ENCODE measurements at places on chromosomes 2 and 18. TPM values are rescaled to one million over a fixed set of nuclear protein-coding genes. Genes with fewer than 3 reads are reported as not detected.

The THAP4 gene
- polyA plus RNA-seq, result 42.3 TPM

The ABHD1 gene
- 1.4 TPM for polyA plus RNA-seq

The ORMDL1 gene
- 100 TPM for polyA plus RNA-seq

The GAL3ST2 gene
- polyA plus RNA-seq, result not detected

The CDH2 gene
- polyA plus RNA-seq, result 0.23 TPM

The RFX8 gene
- not detected for polyA plus RNA-seq

The ZNG1B gene
- 28.8 TPM for polyA plus RNA-seq

The MOCOS gene
- 0.07 TPM for polyA plus RNA-seq
